SW480 (cell line): ENCODE measurements at places on chromosomes 12 and 14.
A peak's percentile ranks its signal among the peaks of the same experiment; 100 is the strongest.

GRCh38 chr12:112524676-112525425, 106.1 kb downstream of the PTPN11 start:
- DNase-seq, result peak; percentile 13

DNA sequence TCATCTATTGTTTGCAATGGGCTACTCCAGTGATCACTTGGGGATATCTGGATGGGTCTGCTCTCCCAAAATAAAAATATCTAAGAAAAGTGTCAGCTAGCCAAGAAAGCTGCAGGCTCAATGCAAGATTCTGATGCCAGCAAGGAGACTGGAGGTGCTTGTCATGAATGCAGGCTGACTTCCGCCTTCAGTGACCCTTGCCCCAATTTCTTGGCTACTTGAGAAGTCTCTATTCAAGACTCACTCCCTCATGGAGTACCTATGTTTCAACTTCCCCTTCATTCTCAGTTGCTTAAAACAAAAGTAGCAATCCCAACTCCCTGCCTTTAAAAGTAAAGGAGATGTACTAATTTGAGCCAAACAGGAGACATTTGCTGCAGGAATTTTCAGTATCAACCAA, 123.9 kb downstream of the GPR65 start:
- DNase-seq, result no peak

DNA sequence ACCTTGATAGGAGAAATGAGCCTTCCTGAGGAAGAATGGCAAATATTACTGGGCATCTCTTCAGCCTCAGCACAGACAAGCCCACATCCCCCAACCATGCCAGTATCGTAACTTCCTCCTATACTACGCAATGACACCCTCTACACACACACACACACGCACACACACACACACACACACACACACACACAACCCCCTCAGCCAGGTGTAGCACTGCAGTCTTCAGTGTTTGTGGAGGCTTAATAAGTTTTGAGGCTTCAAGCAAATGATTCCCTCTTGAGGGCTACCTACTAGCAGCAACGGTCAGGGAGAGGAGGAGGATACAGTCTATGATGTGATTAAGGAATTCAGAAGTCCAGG, 1.6 kb downstream of the DGKA start:
- no peak for DNase-seq

DNA sequence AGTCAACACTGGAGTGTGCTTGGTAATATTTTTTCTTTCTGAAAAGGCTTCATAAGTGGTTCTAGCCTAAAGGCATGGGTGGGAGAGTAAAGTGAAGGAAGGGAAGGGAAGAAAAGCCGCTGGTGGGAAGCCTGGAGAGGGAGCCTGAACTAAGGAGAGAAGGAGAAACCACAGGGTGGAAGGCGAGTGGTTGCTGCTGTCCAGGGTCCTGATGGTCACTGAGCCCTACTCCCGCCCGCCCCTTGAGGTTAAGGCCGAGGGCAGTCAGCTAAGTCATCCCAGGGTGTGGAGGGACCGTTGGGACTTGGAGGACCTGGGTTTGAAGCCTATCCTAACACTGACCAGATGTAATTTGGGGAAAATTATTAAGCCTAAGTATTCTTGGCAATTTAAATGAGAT, 189.1 kb downstream of the PIWIL1 start:
- DNase-seq, result no peak

- no peak for DNase-seq
Observed at GRCh38 chr14:99760817-99761216, 32.4 kb upstream of the EML1 start.

DNA sequence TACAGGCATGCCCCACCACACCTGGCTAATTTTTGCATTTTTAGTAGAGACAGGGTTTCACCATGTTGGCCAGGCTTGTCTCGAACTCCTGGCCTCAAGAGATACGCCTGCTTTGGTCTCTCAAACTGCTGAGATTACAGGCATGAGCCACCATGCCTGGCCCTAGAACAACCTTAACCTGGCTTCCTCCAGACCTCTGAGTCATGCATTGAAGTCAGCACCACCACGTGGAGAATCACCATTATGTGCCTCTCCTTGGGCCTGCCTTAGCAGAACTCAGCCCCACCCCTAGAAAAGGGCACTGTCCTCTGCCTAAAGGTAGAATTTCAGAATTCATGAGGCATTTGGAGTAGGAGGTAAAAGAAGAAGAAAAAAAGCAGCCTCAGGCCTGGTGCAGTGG, 49.0 kb downstream of the LIMA1 start:
- DNase-seq, result peak; percentile 28

- DNase-seq, result peak; percentile 42
Observed at GRCh38 chr14:103552011-103552845, 10.2 kb downstream of the BAG5 start.

DNA sequence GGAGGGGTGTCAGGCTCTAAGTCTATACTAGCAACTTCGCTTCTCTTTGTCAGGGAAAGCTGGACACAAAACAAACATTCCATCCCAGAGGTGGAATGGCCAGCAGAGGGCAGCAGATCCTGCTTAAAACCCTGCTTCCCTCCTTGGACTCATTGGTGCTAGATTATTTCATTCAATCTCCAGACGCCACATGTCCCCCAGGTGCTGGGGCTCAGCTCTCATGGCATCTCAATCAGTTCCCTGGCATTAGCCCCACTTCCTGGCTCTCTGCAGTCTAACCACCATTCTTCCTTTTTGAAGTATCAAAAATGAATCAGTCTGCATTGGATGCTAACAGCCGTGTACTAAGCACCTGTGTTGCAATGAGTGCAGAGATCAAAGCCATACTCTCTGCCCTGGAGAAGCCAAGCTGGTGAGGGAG, 8.1 kb upstream of the PPP1R1A start:
- peak; percentile 62 for DNase-seq

DNA sequence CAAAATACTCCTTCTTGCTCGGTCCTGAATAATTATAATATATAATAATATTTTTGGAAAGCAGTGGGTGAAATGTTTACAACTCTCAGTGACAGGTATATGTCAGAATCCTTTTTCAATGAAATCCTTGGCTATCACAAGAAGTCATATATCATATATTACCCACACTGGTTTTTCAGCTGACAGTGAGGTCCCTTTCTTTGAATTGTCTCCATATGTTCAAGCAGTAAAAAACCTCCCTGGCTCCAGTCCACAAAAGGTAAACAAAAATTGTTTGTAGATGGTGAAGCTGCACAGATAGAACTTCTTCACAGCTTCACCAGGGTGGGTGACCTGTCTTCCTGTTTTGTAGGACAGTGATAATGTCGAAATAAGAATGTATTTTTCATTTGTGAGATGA, 44.0 kb downstream of the A2ML1 start:
- no peak for DNase-seq

DNA sequence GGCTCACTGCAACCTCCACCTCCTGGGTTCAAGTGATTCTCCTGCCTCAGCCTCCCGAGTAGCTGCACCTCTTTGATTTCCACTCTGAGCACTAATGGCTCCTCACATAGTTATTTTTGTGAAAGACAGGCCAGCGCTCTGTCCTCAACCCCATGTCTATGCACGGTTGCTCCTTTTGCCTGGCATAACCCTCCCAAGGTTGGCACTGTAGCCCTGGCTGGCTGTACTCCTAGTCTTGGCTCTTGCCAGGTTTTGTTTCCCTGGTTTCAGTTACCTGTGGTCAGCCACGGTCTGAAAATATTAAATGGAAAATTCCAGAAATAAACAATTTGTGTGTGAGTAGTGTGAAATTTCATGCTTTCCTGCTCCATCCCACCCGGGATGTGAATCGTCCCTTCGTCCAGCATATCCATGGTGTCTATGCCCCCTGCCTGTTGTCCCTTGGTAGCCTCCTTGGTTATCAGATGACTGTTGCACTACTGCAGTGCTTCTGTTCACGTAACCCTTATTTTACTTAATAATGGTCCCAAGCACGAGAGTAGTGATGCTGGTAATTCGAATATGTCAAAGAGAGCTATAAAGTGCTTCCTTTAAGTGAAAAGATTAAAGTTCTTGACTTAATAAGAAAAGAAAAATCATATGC, 12.3 kb upstream of the DCD start:
- no peak for DNase-seq

DNA sequence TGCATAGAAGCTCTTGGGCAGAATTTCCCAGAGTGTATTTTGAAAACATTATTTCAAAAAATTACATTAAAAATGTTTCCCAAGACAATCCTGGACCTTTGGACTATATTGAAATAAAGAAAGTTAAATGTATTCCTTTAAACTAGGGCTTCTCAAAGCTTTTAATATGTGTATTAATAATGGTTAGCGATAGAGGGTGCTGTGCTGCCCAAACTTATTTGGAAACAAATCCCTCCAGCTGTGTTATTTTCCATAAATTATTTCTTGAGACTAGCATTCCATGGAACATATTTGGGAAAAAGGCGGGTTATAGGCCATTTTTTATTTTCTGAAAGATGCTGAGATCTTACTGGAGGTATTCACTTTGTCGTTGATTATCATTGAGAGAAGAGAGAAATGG, 397.8 kb upstream of the MIS18BP1 start:
- DNase-seq, result no peak

- no peak for DNase-seq
Observed at GRCh38 chr12:3061501-3062215, 15.5 kb upstream of the TSPAN9 start.

GRCh38 chr12:8958066-8958465, 8.6 kb upstream of the M6PR start:
- DNase-seq, result no peak
